ENCODE measurements at places on chromosomes 16 and 17.

GRCh38 chr17:1554751-1555540 lies 7.6 kb downstream of the PITPNA start:
- no peak for DNase-seq

GRCh38 chr17:48589831-48590606 lies at the start of gene HOXB3:
Gene HOXB3, minus strand, starts transcription at chr17:48590241. Its CDS starts 37,767 bp downstream, at chr17:48552474.
- no peak for DNase-seq

- DNase-seq = no peak
Observed at GRCh38 chr17:82429824-82430223, 11.4 kb upstream of the OGFOD3 start.

DNA sequence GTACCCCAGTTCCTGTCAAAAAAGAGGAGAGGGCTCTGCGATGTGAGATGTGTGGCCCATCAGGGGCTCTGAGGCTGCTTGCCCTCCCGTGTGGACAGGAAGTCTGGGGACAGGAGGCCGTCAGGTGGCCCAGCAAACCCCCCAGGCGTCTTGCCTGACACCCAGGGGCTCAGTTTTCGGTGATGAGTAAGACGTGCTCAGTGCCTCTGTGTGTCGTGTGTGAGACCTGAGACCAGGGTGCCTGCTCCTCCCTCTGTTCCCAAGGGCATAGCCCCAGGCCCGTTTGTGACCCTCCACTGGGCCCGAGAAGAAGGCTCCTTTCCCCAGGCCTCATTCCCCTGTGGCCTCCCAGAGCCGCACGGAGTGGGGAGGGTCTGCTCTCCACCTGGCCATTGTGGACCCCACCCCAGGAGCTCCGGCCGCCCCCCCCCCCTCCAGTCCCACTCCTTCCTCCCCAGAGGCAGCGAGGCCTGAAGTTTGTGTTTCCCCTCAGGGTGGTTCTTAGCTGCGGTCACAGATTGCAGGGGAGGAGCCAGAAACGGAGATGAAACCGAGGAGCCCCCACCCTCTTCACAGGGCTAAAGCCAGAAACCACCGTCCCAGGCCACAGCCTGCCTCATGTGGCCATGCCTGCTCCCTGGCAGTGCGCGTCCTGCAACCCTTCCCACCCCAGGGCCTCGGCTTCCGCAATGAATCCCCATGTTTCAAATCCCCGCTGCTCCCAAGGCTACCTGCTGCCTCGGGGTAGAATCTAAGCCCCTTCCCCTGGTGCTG lies 4.9 kb upstream of the ACTG1 start:
- DNase-seq = no peak

- no peak for DNase-seq
Observed at GRCh38 chr16:84084570-84085270, 32.0 kb downstream of the MBTPS1 start.

DNA sequence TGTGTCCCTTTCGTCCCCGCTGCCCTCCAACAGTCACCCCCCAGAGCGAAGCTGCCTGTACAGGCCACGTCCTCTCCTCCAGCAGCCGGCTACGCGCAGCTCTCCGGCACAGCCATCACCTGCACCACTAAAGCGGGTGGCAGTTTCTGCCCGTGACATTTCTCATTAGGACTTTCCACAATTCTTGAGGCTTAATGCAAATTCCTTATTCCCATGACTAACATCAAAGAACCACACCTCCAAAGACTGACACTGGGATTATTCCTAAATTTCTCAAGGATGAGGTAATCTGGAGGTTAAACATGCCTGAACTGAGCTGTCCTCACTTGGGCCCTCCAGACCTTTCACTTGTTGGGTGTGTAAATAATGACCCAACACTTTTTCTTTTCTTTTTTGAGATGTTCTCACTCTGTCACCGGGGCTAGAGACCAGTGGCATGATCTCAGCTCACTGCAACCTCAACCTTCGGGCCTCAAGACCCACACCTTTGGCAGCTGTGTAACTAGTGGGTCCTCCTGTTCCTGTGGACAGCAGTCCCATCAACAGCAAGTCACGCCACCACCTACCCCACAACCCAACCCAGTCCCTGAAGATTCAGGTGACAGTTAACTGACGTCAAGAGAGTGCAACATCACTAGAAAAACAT lies 11.7 kb downstream of the ANKRD11 start:
- no peak for DNase-seq

- DNase-seq = no peak
Observed at GRCh38 chr16:71846431-71846830, 655 bp downstream of the ATXN1L start.

DNA sequence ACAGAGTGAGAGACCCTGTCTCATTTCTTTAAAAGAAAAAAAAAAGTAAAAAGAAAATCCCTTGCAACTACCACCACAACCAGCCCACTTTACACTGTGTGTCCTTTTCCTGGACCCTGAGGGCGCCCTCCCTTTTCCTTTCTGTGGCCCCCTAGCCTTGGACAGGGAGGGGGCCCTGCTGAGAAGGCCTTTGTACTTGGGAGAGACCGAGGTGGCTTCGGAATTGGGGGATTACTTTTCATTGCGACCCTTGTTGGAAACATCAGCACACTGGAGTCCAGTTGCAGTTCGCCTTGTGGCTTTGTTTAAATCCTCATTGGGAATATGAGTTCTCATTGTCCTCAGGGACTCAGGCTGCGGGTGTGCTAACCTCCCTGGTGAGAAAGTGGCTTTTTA lies 9.4 kb upstream of the DNASE1 start:
- no peak for DNase-seq
